ENCODE measurements at places on chromosomes 5 and 9.

- no peak for DNase-seq
These were observed 157.8 kb upstream of the RASEF start for GRCh38 chr9:83220730-83221129.

DNA sequence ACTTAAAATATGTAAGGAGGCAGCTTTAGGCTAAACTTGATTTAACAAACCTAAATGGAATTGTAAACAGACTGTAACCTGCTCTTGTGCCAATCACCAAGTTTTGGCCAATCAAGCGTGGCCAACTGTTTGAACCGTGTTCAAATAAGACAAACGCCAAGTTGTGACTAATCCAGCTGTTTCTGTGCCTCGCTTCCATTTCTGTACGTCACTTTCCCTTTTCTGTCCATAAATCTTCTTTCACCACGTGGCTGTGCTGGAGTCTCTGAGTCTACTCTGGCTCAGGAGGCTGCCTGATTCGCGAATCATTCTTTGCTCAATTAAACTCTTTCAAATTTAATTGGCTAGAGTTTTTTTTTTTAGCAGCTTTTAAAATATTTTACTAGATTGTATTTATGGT is 71.3 kb downstream of the LIX1 start:
- no peak for DNase-seq

DNA sequence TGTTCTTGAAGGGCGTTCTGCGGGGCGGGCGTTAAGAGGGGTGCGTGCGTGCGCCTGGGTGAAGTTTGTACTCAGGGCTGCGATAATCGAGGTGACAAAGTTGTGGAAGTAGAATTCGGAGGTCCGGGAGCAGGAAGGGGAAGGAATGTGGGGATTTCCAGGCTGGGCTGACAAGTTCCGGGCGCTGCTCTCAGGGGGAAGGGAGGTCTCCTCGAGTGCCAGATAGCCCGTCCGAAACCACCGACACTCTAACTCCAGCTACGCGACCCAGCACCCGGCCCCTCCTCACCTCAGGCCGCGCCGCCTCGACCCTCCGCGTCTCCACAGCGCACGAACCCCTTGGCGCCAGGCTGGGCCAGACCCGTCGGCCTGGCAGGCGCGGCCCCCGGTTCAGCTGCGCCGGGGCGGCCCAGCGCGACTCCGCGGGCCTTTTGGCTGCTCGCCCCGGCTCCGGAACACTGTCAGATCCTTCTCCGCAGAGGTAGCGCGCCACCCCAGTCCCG is at the start of gene IL6ST:
Gene IL6ST (minus strand): TSS at position 469 of the 503 bp plus-strand sequence. CDS start 18,685 bp downstream, outside the sequence.
- no peak for DNase-seq

GRCh38 chr9:105070176-105070575 is 142.2 kb upstream of the ABCA1 start:
- DNase-seq, result no peak

GRCh38 chr9:87731321-87731720 is 5.4 kb downstream of the CTSL start:
- no peak for DNase-seq

GRCh38 chr5:137651022-137651421 is 84.9 kb downstream of the KLHL3 start:
- no peak for DNase-seq

GRCh38 chr9:124202447-124202971 is 55.2 kb upstream of the NEK6 start:
- DNase-seq, result peak; percentile 94

- no peak for DNase-seq
These were observed 18.7 kb upstream of the DCAF12 start for GRCh38 chr9:34145165-34145564.

DNA sequence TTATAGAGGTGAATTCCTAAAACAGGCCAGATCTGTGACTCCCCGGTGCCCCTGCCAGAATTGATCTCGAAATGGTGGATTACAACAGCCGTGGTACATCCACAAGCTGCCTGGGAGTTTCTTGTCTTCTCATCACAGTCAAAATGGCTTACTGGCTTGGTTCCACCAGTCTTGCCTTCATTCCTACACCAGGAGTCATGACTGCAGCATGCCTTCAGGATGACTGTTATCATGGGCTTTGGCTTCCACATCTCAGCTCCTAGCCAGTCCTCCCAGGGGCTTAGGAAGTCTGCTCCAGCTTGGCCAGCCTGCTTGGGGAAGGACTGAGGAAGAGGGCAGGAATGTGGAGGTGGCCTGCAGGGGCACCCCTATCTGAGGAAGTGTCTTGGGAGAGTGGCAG is 132.9 kb upstream of the NR3C1 start:
- DNase-seq, result no peak

- no peak for DNase-seq
These were observed 56.1 kb downstream of the SHB start for GRCh38 chr9:38012767-38013450.

- DNase-seq, result no peak
These were observed 47.8 kb upstream of the SNX2 start for GRCh38 chr5:122727112-122727541.

DNA sequence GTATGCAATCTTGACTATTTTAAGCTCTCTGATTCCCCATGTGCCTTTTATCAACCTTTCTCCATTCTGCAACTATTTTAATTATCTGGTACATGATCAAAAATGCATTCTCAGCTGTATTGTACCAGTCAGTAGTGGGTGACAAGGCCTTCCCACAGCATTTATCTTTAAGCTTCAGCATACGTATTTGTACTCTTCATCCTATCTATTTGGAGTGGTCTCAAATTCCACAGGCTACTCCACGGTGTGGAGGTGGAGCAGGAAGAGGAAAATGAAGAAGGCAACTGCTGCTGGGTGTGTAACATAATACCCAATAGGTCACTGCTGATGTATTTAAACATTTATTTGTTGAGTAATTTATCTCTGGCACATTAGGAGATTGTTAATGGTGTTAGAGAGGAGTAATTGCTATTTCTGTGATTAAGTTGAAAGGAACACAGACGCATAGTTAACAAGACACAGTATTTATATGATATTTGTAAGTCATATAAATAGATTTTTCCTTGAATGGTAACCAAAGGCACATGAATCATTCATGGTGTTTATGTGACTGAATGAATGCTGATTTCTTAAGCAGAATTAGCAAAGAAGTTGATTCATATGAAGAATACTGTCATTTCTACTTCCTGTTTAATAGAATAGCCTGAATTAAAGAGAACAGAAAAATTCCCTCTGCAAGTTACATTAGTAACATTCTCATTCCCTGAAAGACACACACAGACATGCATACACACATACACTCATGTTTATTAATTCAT is 153.8 kb upstream of the NR3C1 start:
- no peak for DNase-seq

- DNase-seq, result no peak
These were observed 86.9 kb upstream of the TMEM161B start for GRCh38 chr5:88355490-88356050.

DNA sequence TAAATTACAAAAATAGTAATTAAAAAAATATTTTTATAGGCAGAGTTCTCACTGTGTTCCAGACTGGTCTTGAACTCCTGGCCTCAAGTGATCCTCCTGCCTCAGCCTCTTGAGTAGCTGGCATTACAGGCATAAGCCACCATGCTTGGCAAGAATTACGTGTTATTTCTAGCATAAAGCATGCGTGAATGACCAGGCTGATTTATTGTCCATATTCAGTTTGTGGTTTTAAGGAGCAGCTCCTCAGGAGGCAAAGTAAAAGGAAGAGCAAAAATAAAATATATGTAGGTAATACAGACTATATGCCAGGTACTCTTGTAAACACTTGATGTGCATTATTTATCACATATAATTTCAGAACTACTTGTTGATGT is 7.1 kb upstream of the CD180 start:
- DNase-seq, result no peak

DNA sequence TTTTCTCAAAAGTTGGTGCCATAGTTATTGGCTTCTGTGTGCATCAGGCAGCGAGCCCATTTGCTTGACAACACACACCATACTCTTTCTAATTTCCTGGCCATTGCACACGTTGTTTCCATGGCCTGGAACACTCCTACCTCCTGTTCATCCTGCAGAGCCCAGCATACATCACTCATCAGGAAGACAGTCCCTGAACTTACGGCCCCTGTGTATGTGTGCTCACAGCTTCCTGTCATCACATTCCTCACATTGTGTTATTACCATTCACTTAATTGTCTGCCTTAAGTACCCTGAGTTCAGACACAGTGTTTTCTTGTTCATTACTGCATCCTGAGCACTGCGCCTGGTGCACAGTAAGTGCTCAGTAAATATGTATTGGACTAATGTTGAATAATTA is 355.9 kb downstream of the PRELID2 start:
- DNase-seq, result no peak

DNA sequence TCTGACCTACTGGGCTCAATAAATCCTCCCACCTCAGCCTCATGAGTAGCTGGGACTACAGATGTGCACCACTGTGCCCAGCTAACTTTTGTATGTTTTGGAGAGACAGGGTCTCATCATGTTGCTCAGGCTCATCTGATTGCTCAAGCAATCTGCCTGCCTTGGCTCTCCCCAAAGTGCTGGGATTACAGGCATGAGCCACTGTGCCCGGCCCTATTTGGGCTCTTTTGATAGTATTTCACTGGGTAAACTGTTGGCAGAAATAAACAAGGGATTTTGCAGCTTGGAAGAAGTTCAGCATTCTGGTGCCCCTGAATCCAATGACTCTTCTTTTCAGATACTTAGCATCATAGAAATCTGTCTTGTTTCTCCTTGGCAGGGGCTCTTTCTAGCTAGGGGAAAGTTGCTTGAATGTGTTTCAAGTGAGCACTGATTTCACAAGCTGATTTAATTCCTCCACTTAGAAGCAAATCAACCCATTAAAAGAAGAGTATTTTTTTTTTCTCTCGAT is 146.8 kb downstream of the PAPPA start:
- DNase-seq, result no peak

DNA sequence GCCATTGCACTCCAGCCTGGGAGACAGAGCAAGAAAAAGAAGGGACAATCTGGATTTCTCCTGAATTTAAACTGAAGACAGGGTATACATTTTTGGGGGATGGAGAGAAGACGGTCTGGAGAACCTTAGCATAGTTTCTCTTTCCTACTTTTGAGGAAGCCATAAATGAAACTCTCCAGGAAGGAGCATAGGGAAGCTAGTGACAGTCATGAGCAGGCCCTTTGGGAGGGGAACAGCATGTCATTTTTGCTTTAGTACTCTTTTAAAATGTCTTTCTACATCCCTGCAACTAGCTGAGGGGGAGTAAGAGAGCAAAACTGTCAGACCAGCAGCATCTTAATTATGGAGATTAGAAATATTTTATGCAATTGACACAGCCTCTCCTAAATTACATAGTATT is 8.2 kb upstream of the SLC44A1 start:
- no peak for DNase-seq

DNA sequence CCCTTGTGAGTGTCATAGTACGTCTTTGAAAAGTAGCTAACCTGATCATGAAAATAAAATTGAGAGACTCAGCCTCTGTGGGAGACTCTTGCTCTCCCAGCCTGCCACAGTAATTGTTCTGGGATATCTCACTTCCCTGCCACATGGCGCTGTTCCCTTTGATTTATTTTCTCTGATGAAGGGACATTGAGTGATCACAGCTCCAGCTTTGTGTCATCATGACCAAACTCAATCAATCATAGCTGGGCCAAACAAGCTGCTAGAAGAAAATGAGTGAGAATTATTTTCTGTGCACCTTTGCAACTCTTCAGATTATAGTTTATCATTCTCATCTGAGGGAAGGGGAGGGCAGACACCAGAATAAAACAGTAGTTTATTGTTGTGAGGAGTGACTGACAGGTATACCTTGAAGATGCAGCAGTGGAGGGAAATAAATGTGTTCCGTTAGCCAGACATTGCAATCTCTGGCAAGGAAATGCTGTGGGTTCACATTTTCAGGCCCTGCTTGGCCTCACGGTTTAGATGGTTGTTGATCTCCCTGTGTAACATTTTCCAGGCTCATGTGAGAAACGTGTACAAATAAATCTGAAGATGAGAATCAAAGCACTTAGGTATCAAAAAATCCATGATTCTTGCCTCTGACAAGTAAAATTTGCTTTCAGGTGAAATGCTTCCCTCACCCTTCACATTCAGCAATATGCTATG is 174.7 kb upstream of the FBXL17 start:
- DNase-seq, result no peak

DNA sequence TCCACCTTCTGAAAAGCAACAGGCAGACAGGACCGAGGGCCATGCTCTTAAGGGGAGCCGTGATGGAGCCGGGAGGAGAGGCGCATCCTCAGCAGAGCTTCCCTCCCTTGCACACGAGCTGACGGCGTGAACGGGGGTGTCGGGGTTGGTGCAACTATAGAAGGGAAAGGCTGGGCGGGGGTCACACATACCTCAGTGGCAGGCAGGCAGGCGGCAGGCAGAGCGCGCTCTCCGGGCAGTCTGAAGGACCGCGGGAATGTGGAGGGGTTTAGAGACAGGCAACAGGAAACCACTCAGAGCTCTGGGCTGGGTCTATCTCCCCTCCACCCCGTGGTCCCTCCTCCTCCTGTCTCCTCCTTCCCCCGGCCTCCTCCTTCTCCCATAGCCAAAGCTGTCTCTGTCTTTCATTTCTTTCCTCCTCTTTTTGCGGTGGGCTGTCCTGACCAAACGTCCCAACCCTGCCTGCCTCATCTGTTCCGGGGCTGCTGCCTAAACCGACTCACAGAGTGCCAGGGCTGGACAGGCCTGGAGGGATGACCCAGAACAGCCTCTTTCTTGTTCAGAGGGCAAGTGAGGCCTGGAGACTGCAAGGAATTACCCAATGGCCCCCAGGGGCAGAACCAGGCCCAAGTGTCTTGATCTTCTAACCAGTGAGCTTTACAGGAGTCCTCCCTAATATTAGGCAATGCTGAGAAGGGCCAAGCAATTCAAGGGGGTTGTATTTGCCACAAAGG is at the start of gene SPARC:
Gene SPARC (minus strand): TSS at position 242 of the 734 bp plus-strand sequence. CDS start 10,727 bp downstream, outside the sequence.
- peak; percentile 71 for DNase-seq

DNA sequence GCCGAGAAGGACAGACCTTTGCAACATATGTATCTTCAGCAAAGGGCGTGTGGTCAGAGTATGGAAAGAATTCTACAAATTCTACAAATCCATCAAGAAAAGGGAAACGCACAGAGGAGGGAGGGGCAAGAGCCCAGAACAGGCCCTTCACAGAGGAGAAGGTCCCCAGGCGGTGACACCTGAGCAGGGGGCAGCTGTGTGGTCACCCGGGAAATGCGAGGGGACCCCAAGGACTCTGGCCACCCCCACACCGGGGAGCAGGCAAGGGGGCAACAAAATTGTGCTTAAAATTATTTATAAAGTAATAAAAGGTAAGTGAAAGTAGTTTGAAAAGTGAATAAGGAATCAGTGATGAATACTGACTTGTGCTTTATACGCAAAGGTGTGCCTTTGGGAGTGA is 17.6 kb downstream of the NACC2 start:
- DNase-seq, result no peak

DNA sequence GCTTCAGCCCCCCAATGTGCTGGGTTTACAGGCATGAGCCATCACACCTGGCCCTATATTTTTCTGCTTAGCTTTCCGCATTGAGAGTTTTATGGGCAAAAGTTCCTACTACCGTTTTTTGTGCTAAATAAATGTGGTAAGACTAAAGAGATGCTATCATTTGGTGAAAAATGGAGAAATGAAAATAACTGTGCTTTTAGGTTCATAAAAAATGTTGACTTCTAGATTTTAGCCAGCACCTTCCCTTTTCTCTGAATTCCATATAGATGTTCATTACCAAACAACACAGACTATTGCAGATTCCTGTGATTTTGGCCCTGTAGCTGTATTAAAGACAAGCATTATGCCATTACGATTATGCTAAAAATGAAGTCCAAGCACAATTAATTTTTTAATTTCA is 72.0 kb upstream of the CTSL start:
- DNase-seq, result no peak

GRCh38 chr5:172926796-172927195 is 32.4 kb upstream of the RPL26L1 start:
- no peak for DNase-seq

GRCh38 chr5:149438711-149439132 is 59.6 kb upstream of the IL17B start:
- no peak for DNase-seq
